ENCODE measurements at places on chromosomes 3 and 15. TPM values are rescaled to one million over a fixed set of nuclear protein-coding genes. Genes with fewer than 3 reads are reported as not detected.

DNA sequence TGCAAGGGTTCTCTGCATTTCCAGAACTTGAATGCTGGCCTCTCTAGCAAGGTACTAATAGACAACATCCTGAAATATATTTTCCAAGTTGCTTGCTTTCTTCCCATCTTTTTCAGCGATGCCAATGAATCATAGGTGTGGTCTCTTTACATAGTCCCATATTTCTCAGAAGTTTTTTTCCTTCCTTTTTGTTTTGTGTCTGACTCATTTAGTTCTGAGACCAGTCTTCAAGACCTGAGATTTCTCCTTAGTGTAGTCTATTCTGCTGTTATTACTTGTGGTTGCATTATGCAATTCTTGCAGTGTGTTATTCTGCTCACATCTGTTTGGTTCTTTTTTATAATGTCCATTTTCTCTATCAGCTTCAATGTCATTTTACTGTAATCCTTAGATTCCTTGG lies 1265.0 kb upstream of the ALCAM start:
- DNase-seq: no peak

GRCh38 chr3:78741066-78741645 lies 1026.6 kb downstream of the ROBO1 start:
- DNase-seq: no peak

GRCh38 chr3:115164374-115165221 lies 17.5 kb upstream of the ZBTB20 start:
- no peak for DNase-seq

- DNase-seq: no peak
Observed at GRCh38 chr15:32849769-32850668, 132.2 kb downstream of the GREM1 start.

PPARG gene
- 0.06 TPM for polyA plus RNA-seq

STRA6 gene
- polyA plus RNA-seq: 21.0 TPM

DNA sequence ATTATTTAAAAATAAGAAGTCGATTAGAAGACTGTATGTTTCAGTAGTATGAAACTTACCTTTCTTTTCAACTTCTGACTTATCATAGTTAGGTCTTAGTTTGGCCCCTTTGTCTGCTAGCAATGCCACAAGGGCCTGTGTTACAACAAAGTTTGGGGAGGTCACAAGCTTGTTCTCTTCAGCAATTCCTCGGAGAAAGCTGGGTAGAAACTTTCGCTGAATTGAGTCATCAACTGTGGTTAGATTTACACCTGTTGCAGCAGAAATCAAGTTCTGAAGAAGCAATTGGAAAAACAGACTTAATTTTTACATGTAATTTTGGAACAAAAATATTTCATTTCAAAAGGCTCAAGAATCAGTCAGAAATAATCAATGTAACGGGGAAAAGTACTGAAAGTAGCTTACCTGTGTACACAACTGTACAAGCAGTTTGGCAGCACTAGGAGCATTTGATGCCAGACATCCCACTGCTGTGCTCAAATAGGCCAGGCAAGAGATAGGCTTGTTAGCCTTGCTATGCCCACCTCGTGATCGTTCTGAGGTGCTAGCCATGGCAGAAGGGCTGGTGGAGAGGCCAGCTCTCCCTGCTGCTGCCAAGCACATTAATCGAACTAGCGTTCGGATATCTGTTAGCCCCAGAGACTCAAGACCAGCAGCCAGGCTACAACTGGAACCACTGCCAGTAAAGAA lies 58.6 kb downstream of the FBXL22 start:
- no peak for DNase-seq

DNA sequence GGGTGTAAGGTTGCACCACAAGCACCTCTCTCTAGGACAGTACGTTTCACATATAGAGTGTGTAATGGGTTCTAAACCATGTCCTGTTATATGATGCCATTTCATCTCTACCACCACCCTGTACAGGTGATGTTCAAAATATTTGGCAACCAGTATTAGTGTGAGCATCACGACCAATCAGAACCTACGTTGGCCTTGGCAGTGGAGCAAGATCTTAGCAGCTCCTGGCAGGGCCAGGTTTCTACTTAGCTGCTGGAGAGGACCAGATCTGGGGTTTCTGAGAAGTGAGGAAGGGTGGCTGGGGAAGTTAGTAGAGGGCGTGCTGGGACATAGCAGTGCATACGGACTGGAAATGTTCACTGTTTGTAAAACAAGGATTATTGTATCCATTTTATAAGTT lies 23.1 kb upstream of the MITF start:
- DNase-seq: no peak

GRCh38 chr3:108178676-108179075 lies 43.5 kb downstream of the IFT57 start:
- DNase-seq: no peak

DNA sequence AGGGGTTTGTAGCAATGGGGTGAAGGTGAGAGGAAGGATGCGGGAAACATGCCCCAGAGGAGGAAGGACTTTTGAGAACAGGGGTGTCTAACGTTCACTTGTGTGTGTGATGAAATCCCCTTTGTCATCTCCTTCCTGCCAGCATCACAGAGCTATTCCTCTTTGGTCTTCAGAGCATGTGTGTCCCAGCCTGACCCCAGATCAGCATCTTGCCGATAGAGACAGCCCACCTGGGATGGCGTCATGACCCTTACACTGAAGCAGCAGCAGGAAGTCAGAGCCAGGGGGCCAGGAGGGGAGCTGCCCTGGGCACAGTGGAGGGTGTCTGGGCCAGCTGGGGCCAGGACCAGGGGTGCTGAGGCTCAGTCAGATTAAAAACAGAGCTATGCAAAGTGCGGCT lies 29.9 kb upstream of the GRIP2 start:
- no peak for DNase-seq

ABHD10 gene
- polyA plus RNA-seq: 10.9 TPM

Data from H1 (cell line).